ENCODE measurements at places on chromosomes 5 and 9.

DNA sequence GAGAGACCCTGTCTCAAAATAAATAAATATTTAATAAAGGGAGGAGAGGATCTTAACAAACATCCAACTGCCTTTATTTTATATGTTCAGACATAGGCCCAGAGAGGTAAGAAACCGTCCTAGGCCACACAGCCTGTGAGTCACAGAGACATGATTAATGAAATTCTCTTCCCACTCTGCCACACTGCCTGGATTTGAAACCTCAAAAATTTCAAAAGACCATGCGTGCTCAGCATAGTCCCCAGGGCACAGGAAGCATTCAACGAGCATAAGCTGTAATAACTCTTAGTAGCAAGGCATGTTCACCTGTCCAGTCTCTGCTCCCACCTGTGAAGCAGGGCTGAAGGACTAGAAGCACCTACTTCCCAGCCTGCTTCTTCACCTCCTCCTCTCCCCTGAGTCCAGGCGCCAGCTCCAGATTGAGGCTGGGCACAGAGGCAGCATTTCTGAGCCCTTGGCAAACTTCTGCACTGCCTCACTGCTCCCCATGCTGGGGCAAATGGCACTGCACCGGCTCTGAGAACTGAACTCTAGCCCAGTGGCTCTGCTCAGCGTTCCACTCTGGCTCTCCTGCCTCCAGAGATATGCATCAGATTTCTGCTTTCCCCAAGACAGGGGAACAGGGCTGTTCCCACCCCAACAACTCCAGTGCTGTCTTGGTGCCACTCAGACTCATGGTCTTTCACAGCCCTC lies 1.1 kb downstream of the FAT2 start:
- no peak for DNase-seq

DNA sequence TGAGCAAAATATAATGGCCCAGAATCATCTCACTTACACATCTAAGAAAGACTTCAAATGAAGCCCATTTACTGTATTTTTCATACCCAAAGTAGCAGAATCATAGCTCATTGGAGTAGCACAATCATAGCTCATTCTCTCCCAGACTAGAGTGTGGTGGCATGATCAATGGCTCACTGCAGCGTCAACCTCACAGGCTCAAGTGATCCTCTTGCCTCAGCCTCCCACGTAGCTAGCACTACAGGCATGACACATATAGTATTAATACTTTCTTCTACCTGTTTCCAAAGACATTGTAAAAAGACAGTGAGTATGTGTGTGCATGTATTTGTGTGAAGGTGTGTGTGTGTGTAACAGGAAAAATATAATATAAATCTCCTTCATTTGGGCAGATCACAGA lies 1247.9 kb upstream of the ACO1 start:
- DNase-seq: no peak

- no peak for DNase-seq
These were observed 60.7 kb downstream of the NSD1 start for GRCh38 chr5:177194268-177194667.

DNA sequence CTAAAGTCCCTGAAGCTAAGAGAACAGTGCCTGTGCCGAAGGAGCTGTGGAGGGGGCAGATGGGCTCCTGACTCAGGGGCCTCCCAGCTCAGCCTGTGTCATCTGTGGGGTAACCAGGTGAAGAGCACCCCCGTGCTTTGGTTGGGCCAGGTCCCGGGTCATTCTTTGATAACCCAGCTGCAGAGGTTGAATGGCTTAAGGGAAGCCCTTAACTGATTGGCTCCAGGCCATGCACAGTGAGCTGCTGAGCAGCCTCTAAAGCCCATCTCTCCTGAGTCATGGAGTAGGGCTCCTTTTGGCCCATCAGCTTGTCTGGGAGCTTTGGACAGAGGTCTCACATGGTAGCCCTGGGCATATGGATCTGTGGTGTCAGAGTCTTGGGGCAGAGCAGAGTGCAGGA lies 28.7 kb downstream of the COL27A1 start:
- DNase-seq: no peak

GRCh38 chr9:105515811-105516413 lies 42.0 kb upstream of the FKTN start:
- no peak for DNase-seq

DNA sequence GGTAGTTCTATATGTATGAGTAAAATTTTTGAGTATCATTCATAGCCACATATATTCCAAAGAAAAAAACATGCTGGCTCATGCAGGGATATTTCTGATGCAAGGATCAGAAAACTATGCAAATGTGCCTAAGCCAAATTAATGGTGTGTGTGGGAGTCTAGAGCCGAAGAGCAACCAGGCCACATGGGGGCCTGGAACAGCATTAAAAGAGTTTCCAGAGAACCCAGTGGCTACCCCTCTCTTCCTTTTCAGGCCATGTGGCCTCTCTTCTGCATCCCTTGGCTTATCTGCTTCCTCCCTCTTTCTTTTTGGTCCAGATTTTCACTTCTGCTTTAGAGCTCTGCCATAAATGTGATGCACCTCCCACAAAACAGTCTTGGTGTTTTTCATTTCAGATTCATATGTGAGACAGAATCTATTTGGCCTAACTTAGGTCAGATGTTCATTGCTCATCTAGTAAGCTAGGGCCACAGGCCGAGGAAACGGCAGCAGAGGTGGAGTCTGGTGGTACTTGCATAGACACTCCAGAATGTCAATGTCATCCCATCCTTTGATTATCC lies 300.0 kb downstream of the SH3GL2 start:
- no peak for DNase-seq

DNA sequence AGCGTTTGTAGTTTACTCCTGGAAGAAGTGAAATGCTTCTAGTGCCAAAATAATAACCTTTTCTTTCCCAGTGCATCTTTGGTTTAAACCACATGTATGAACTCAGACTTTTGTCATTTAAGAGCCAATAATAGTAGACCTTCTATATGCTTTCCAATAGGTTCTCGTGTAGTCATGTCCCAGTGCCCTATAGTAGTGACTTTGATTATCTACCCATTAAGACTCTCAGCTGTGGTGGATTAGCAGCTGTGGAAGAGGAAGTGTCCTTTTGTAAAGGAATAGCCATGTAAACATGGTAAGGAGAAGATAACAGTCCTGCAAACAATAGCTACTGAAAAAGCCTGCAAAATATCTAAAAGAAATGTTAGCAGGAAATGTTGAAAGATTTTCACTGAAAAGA lies 765.3 kb downstream of the MTRR start:
- DNase-seq: no peak

- no peak for DNase-seq
These were observed 77.0 kb downstream of the ZCCHC7 start for GRCh38 chr9:37197158-37198038.

GRCh38 chr9:36922548-36922947 lies 111.5 kb downstream of the PAX5 start:
- no peak for DNase-seq

DNA sequence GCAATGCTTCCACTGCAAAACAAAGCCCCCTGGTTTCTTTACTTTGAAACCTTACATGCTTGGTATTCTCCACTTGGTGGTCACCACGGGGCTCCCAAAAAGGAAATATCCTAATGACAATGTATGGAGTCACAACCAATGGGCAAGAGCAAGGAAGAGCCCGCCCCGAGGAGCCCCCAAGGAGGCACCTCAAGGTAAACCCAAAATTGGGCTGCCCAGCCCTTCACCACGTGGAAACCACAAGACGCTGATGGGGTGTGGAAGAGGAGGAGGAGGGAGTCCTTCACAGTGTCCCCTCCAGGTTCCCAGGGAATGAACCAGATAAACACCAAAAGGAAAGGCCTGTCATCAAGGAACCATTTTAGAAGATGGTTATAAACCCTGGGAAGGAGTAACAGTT lies 3.8 kb downstream of the ROR2 start:
- DNase-seq: no peak

DNA sequence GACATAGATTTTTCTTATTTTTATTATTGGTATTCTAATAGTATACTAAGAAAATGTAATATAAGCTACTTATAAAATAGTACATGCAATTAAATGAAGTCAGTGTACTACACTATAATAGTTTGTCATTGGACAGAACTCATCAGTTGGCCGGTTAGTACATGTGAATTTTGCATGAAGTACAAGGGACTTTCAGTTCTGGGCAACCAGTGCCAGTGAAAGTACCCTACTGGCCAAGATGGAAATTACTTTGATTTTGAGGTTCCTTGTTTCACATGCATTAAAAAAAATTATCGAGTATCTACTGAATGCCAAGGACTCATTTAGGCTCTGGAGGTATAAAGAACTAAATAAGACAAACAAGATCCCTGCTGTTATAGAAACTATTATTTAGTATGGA lies 213.4 kb upstream of the ELL2 start:
- DNase-seq: no peak

DNA sequence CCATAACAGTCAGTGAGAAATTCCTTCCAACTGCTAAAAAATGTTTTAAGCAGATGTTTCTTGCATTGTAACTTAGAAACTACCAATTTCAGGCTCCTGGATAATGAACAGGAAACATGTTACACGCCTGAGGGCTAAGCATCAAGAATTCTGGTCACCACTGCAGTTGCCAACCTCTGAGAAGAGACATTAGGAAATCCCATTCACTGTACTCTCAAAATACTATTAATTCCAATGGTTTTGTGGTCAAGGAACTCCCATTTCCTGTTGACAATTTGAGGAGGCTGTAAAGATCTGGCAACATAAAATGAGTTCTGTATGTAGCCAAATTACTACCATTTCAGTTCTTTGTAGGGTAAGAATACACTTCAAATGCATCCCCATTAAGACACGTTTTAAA lies 456.0 kb upstream of the MEF2C start:
- DNase-seq: no peak
